ENCODE measurements at places on chromosomes 4 and X.

- no peak for DNase-seq
These were observed 103.7 kb upstream of the SCML1 start for GRCh38 chrX:17633546-17633945.

- no peak for DNase-seq
These were observed 1.0 kb upstream of the GABRG1 start for GRCh38 chr4:46124773-46125413.

DNA sequence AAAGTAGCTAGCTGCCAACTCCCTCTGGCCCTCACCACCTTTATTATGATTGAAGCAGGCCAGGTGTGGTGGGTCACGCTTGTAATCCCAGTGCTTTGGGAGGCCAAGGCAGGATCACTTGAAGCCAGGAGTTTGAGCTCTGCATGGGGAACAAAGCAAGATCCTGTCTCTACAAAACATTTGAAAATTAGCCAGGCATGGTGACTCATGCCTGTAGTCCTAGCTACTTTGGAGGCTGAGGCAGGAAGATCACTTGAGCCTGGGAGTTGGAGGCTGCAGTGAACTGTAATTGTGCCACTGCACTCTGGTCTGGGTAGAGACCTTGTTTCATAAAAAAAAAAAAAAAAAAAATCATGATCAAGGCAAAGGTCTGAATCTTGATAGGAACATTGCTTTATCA lies 467.0 kb upstream of the DIPK2B start:
- DNase-seq, result no peak

DNA sequence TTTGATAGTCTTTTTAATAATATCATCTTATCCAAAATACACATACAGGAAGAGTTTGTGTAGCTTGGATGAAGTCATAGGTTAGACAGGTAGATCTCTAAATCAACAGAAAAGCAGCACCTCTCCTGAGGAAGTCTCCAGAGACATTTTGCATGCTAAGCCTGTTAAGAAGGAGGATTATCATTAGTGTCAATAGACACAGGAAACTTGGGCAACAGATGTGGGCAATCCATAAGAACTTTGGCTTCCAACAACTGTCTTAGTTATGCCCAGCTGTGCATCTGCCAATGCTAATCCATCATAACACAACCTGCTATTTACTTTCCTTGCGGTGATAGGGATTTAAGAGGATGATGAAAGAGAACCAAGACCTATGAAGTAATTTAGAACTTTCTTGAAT lies 1052.6 kb downstream of the RPA4 start:
- DNase-seq, result no peak

GRCh38 chr4:165707128-165707527 lies 165.9 kb upstream of the TLL1 start:
- DNase-seq, result no peak

- DNase-seq, result no peak
These were observed 736.3 kb upstream of the PCDH7 start for GRCh38 chr4:29983890-29984289.

DNA sequence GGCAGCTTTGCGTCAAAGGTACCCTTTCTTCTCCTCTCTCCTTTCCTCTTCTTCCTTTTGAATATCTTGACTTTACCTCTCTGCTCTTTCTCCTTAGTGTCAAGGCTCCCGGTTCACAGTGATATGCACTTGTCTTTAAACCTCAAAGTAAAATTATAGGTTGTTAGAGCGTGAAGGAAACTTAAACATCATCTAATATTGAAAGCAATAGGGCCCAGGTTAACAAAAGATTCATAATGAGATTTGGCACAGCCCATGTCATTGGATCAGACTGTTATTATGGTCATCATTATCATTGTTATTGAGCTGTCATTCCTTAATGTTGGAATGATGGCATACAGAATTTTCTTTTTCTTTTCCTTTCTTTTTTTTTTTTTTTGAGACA lies 32.5 kb downstream of the FTHL17 start:
- DNase-seq, result no peak

DNA sequence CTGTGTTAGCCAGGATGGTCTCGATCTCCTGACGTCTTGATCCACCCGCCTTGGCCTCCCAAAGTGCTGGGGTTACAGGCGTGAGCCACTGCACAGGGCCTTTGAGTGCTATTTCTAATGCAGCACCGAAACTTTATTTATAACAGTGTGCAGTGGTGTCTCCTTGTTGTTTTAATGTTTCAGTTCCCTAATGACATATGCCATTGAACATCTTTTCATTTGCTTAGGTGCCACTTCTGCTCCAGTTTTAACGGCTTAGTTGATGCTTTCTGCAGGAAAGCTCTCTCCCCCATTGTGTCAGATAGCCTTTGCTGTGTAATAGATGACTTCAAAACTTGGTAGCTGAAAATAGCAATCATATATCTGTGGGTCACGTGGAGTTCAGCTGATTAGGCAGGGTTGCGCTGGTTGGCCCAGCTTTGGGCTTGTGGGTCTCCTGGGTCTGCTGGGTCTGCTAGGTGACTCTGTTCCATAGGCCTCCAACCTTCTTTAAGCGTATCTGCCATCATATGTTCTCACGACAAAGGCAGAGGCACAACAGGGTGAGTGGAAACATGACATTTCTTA lies 76.4 kb upstream of the SHISA3 start:
- no peak for DNase-seq

- no peak for DNase-seq
These were observed 29.3 kb downstream of the ZNF827 start for GRCh38 chr4:145909281-145909715.

GRCh38 chr4:43048570-43048969 lies 156.1 kb downstream of the GRXCR1 start:
- DNase-seq, result no peak

GRCh38 chr4:143667461-143667860 lies 33.0 kb downstream of the FREM3 start:
- DNase-seq, result no peak

DNA sequence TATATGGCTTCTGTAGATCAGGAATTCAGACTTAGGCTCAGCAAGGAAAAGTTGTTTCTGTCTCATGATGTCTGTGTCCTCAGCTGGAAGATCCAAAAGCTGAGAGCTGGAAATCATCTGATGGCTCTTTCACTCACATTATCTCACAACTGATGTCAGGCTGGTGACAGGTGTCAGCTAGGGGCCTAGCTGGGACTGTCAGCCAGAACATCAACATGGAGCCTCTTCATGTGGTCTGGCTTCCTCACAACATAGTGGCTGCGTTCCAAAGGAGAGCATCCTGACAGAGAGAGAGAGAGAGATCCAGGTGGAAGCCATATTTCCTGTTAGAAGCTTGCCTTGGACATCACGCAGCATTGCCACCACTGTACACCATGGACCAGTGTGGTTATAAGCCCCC lies 10.6 kb upstream of the INTS6L start:
- no peak for DNase-seq

GRCh38 chr4:89563431-89563830 lies 255.8 kb upstream of the GPRIN3 start:
- DNase-seq, result no peak

DNA sequence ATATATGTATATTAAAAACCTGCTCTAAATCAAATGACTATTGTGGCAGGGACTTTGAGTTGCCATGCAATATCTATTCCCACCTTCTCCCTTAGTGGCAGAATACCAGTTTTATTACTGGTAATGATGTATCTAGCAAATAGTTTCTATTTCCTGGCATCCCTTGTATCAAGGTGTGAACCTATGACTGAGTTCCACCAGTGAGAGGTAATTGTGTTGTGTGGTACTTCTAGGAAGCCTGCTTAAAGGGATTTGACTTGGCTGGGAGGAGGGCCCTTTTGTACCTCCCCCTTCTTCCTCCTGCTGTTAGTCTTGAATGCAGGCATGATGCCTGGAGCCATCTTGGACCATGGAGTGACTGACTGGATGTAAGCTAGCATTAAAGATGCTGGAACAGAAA lies 65.4 kb upstream of the DYNLT3 start:
- DNase-seq, result no peak

GRCh38 chr4:55013431-55013955 lies 111.9 kb downstream of the KDR start:
- no peak for DNase-seq

GRCh38 chr4:155473420-155474095 lies 96.8 kb upstream of the MAP9 start:
- DNase-seq, result no peak

- no peak for DNase-seq
These were observed 22.2 kb downstream of the TMPRSS11E start for GRCh38 chr4:68469482-68469881.

DNA sequence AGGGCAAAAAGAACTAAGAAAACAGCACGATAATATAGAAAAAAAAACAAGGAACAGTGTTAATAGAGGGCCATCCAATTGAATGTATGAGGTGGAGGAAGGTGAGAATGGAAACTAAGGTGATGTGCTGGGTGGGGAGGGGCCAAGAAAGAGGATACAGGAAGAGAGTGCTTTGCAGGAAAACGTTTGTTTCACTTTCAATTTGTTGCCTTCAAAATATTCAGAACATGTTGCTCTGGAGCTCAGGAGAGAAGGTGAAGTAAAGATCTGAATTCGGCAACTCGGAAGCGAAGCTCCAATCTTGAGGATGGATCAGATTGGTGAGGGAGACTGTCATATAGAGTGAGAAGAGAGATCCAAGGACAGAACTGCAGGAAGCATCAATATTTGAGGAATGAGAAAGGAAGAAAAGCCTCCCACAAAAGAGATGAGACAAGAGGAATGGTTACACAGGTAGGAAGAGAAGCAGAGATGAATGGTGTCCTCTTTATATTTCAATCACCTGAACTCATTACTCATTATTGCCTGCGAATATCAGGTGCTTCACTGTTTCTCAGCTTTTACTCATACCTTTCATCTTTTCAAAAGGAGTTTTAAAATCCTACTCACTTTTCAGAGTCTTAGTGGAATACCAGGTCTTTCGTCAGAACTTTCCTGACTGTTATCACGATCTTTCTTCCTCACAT lies 14.7 kb upstream of the SEC24D start:
- DNase-seq, result no peak

DNA sequence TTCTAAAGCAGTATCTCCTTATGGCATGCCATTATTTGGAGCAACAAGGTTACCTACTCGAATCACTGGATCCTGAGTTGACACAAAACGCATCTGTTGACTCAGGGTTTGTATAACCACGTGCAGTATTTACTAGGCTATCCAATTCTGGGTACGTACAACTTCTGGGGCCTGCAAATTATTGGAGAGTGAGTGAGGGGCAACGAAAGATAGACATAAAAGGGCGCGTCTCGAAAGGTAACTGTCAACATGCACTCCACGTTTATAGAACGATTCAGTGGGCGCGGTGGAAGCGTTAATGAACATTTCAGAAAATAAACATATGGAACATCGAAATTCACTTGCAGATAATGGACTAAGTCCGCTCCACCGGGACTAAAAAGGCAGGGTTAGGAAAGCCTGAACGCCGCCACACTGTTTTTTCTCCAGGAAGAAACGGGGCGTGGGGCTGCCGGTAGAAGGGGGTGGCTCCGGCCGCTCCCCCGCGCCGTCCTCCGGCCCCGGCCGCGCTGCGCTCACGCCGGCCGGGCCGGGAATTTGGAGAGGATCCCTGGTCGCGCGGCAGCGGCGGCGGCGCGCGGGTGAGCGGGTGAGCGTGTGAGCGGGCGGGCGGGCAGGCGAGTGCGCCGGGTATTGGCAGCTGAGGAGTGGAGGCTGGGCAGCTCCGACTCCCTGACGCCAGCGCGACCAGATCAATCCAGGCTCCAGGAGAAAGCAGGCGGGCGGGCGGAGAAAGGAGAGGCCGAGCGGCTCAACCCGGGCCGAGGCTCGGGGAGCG lies at the start of gene SMAD1:
TSS of gene SMAD1 (plus strand) at position 690 of the 778 bp plus-strand sequence. CDS start 32,761 bp downstream, outside the sequence.
- DNase-seq, result no peak

DNA sequence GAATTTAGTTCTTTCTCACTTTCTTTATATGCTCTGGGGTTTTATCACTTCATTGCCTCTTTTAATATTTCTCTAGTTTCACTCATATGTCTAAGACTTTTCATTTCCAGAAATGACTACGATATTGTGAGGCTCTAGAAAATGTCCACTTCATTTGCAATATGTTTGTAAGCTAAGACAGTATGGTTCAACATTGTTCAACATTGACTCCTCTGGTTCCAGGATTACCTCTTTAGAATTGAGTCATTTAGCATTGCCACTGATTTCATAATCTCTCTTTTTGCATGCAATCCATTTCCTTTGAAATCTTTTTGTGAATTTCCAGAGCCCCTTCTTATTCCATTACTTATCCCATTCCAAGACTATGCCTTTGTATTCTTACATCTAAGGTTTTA lies 32.3 kb downstream of the BBS12 start:
- DNase-seq, result no peak

- DNase-seq, result no peak
These were observed 36.7 kb upstream of the TLR3 start for GRCh38 chr4:186032259-186032658.

DNA sequence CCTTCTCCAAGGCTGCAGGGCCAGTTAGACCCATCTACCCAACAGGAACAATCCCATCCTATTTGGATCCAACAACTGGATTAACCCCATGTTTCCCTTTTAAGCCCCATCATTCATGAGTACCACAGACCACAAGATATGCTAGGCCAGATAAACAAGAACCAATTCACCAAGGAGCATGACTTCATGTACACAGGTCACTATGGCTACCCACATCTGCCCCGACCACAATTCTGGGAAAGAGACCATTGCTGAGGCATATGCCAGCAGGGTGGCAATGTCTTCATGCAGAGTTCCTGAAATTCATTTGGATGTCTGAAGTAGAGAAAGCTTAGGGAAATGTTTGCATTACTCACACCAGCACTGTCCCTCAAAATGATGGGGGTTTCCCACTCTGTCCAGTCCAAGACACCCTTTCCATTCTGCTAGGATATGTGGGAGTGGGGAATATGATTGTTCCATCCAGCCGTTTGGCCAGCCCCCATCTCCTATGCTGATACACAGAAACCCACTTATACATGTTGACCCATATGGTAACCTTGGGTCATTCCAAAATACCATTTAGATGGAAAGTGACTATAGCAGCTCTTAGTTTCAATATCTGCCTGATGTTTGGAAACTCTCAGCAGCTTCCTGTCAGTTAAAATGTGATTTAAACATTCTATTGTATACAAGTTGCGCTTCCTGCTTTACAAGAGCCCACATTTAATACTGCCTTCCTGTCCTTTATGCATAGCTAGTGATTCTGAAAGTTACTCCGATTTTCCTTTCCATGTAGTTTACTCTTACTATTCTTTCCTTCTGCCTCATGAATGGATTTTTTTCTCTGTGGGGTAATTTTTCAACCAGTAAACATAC lies 129.0 kb downstream of the AMMECR1 start:
- no peak for DNase-seq

DNA sequence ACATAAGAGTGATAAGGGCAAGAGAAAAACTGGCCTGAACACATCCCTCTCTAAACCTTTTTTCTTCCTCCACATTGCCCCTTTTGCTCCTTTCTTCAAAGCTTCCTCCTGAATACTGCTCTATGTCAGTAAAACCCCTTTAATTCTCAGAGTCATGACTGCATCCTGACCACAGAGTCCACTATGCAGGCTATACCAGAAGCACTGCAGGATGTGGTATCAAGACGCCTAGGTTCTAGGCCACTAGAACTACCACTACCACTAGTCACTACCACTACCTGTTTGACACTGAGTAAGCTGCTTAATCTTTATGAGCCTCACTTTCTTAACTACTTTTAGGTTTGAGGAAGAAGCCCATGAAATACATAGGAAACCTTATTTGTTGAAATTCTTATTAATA lies 38.7 kb downstream of the ARHGEF9 start:
- no peak for DNase-seq

- DNase-seq, result no peak
These were observed 144.6 kb upstream of the KIT start for GRCh38 chr4:54513204-54513603.
